Epithelial cell of alveolus of lung (primary cell): ENCODE measurements at places on chromosomes 12 and 14. TPM values are rescaled to one million over a fixed set of nuclear protein-coding genes. Genes with fewer than 3 reads are reported as not detected.

The TTC7B gene
- total RNA-seq = 26.4 and 32.3 TPM in 2 replicates

The DPF3 gene
- total RNA-seq = 1.2 and 4.5 TPM in 2 replicates

The TAS2R7 gene
- not detected in 2 replicates for total RNA-seq

The AMDHD1 gene
- total RNA-seq = 0.08 and 0.13 TPM in 2 replicates

The PLEKHH1 gene
- total RNA-seq = 0.26 and 1.8 TPM in 2 replicates

The BHLHE41 gene
- total RNA-seq = 0.72 and 3.1 TPM in 2 replicates

The KSR2 gene
- not detected in 2 replicates for total RNA-seq

The PIANP gene
- 0.52 and 5.9 TPM in 2 replicates for total RNA-seq

The MYO1H gene
- not detected in 2 replicates for total RNA-seq

The COL2A1 gene
- 0.56 and 1.0 TPM in 2 replicates for total RNA-seq

The ACACB gene
- total RNA-seq = 2.6 and 3.4 TPM in 2 replicates

The TMTC2 gene
- total RNA-seq = 3.0 and 6.6 TPM in 2 replicates

The EDDM3A gene
- not detected in 2 replicates for total RNA-seq

The P3H3 gene
- total RNA-seq = 72.0 and 77.4 TPM in 2 replicates

The BIN2 gene
- not detected in 2 replicates for total RNA-seq

The CEBPE gene
- not detected in 2 replicates for total RNA-seq

The ABCC9 gene
- total RNA-seq = 1.5 and 1.6 TPM in 2 replicates

The JPH4 gene
- total RNA-seq = under 0.01 and 0.24 TPM in 2 replicates

The CLEC1B gene
- total RNA-seq = not detected in 2 replicates

The KRT79 gene
- total RNA-seq = not detected in 2 replicates

The KRT2 gene
- not detected in 2 replicates for total RNA-seq

The SYCP3 gene
- not detected in 2 replicates for total RNA-seq

The CPNE6 gene
- total RNA-seq = not detected in 2 replicates

The GRIN2B gene
- total RNA-seq = not detected in 2 replicates

The AMIGO2 gene
- total RNA-seq = 1.4 and 33.6 TPM in 2 replicates

The SSTR1 gene
- total RNA-seq = 0.26 and 0.72 TPM in 2 replicates

The KRT71 gene
- not detected in 2 replicates for total RNA-seq

The KLRF2 gene
- not detected in 2 replicates for total RNA-seq

The SDR9C7 gene
- 0.08 TPM in 1 of 2 replicates, not detected in the other for total RNA-seq

The RAB35 gene
- total RNA-seq = 23.2 and 36.7 TPM in 2 replicates

The ZDHHC22 gene
- not detected in 2 replicates for total RNA-seq

The KLRK1 gene
- total RNA-seq = 0.08 TPM in 1 of 2 replicates, not detected in the other

The EXOC3L4 gene
- not detected in 2 replicates for total RNA-seq

The FKBP4 gene
- 28.3 and 37.0 TPM in 2 replicates for total RNA-seq

The NFATC4 gene
- 36.1 and 111 TPM in 2 replicates for total RNA-seq

The SIX1 gene
- 2.4 and 10.5 TPM in 2 replicates for total RNA-seq

The PDZRN4 gene
- 0.08 TPM in 1 of 2 replicates, not detected in the other for total RNA-seq

The CNTN1 gene
- total RNA-seq = 1.7 TPM in 1 of 2 replicates, not detected in the other

The PROX2 gene
- not detected in 2 replicates for total RNA-seq

The CFAP54 gene
- total RNA-seq = 2.1 and 2.6 TPM in 2 replicates

The VDR gene
- 3.7 and 12.4 TPM in 2 replicates for total RNA-seq
